ENCODE measurements at places on chromosomes 2 and 18. TPM values are rescaled to one million over a fixed set of nuclear protein-coding genes. Genes with fewer than 3 reads are reported as not detected.

The STEAP3 gene
- total RNA-seq = 5.0 TPM

The TTLL4 gene
- total RNA-seq = 19.6 TPM

The STAT4 gene
- total RNA-seq = 1.2 TPM

The DNER gene
- total RNA-seq = not detected

The SERPINB4 gene
- not detected for total RNA-seq

The PSMD14 gene
- total RNA-seq = 9.4 TPM

The CDH7 gene
- total RNA-seq = 0.94 TPM

The SH3YL1 gene
- 60.8 TPM for total RNA-seq

The ADAM23 gene
- 1.8 TPM for total RNA-seq

The TGFA gene
- total RNA-seq = 1.7 TPM

The ANKRD30BL gene
- 1.6 TPM for total RNA-seq

The TRAK2 gene
- total RNA-seq = 20.2 TPM
